ENCODE measurements at places on chromosomes 6 and 20.

GRCh38 chr6:117444600-117444999 is 18.9 kb upstream of the ROS1 start:
- no peak for DNase-seq

DNA sequence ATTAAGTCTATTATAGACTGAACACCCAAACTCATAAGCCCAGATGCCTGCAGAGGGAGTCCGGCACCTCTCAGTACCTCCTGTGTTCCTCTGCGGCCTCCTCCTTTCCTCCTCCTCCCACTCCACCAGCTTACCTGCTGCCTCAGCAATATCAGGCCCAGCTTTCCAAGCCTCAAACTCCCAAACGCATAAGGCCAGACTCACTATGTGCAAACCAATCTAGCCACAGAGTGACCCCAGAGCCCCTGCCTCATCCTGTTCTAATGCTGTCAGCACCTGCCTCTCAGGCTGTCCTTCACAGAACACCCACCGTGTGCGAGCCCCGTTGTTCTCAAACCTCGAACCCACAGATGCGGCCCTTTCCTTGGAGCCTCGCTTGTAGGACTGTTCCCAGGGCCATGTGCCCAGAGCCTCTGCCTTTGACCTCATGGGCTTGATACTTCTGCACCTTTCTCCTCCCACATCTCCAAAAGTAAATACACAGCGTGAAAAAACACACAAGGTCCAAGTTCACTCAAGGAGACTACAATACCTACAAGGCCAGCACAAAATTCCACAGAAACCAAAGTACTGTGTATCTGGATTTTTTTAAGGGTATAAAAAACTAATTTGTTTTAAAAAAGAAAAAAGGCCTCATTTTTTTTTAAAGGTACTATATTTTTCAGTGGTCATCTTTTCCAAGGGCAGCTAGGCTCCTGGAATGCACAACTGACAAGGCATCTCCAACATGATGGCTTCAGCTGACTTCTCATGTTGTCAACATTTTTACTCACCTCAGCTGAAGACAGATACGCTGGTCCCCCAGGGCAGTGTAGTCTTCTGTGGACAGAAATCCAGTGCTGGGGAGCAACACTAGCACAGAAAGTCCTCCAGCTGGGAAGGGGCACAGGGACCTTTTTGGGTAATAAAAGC is 52.3 kb downstream of the ABHD12 start:
- DNase-seq = no peak

DNA sequence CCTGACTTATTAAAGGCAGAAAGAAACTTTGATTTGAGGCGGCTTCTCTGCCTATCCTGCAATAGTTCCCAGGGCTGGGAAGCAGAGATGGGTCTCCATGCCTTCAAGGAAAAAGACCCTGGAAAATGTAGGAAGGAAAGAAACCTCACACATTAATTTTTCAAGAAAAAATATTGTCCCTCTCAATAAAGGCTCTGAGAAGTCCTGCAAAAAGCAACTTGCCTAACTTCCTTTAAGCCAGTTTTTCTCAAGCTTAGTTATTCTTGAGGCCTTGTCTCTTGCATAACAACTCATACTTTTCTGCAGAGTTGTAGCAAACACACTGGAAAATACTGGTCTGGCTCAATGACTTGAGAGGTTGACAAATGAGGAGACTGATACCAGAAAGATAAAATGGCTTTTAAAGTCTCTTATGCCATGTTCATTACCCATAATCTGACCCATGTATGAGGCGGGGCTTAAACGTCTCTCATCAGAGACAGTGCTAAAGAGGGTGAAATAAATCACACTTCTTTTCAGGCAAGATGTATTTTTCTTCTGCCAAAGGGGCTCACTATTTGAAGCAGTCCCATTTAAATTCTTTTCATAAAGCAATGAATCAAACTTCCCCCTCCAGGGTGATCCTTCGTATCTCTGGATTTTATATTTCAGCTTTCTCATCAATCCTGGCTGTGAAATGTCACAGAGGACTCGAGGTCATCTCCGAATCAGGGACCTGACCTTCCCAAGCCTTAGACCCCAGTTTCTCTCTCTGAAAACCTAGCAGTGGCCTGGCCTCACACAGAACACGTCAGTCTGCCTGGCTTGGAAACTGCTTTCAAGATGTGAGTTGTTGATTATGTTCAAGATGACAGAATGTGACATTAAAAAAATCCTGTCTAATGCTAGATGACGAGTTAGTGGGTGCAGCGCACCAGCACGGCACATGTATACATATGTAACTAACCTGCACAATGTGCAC is 82.3 kb upstream of the KCNG1 start:
- no peak for DNase-seq

GRCh38 chr6:161354276-161354840 is 80.5 kb upstream of the AGPAT4 start:
- no peak for DNase-seq

GRCh38 chr6:65719101-65719500 is 12.1 kb upstream of the EYS start:
- DNase-seq = no peak

DNA sequence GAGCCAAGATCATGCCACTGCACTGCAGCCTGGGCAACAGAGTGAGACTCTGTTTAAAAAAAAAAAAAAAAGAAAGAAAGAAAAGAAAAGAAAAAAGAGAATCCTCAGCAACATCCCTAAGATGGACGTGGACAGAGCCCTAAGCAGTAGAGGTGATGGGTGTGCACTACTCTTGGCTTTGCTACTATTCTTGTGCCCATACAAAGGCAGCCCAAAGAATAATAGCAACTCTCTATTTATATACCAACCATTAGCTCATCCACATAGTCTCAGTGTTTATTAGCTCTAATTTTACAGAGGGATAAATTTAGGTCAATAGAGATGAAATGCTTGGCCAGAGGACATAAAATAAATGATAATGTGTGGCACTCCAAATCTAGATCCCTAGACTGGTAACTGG is 62.2 kb downstream of the PERP start:
- no peak for DNase-seq
